ENCODE measurements at places on chromosomes 6 and 20.
A peak's percentile ranks its signal among the peaks of the same experiment; 100 is the strongest.

- no peak for DNase-seq
Observed at GRCh38 chr6:125363039-125363823, 61.5 kb upstream of the HDDC2 start.

DNA sequence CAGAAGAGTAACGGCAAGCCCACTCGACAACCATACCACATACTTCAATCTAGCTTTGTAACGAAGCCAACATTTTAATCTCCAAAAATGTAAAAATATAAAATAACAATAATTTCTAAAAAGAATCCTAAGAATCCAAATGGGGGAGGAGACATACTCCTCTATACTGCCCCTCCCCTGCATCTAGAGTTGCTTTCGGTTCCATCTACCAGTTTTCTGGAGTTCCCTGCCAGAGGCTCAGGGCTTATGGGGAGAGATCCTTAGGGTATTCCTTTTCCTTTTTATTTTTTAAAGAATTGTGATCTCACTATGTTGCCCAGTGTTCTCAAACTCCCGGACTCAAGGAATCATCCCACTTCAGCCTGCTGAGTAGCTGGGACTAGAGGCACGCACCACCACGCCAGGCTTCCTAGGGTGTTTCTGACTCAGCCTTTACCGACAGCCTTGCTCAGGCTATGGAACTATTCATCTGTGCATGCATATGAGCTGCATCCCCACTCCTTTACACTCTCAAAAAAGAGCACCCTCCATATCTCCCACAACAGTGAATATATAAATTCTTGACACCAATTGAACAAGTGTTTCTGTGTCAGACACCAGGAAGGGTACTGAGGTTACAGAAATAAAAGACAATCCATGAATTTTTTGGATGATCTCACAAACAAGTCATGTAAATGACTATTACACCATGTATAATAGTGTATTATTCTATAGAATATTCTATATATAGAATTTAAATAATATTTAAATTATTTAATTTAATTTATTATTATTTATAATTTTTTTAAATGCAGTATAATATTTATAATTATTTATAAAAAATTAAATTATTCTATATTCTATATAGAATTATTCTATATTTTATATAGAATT, 40.7 kb upstream of the UBR2 start:
- no peak for DNase-seq

- DNase-seq: no peak
Observed at GRCh38 chr6:34025861-34026260, 120.0 kb downstream of the GRM4 start.

DNA sequence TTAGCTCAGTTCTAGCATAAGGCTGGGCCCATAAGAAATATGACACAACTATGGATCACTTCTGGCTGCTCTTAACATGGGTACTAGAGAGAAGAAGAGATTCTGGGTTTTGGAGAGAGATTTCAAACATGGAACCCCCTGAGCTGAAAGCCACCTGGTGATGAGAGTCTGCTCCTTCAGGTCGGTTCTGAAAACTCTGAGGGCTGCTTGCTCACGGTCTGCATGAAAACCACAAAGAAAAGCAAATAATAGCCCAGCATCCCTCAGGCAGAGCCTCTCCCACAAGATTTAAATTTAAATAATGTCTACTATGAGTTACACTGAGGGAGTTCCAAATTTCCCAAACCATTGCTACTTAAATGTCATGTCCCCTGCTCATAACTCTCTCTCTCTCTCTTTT, 301.5 kb downstream of the BMP7 start:
- no peak for DNase-seq

- DNase-seq: no peak
Observed at GRCh38 chr6:38021029-38021428, 201.5 kb downstream of the ZFAND3 start.

DNA sequence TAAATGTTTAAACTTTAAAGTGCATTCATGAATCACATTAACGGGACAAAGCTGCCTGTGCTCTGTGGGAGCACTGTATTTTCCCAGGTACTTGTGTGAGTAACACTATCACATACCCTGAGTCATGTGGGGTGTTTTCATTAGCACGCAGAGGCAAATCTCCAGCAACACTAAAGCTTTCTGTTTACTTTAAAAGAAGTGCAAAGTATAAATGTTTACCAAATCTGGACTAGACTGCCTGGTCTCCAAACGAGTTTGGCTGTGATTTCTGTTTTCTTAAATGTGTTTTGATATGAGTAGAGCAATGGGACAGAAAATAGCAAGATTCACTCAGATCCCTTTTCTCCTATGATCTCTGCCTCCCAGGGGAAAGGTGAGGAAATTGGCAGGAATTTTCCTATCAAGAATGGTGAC, 28.8 kb upstream of the RIPPLY2 start:
- no peak for DNase-seq

GRCh38 chr20:61718361-61719005, 347.2 kb downstream of the TAF4 start:
- no peak for DNase-seq

GRCh38 chr20:7520361-7520760, 419.9 kb downstream of the HAO1 start:
- no peak for DNase-seq

- peak; percentile 80 for DNase-seq
Observed at GRCh38 chr6:47188588-47189021, 121.1 kb downstream of the TNFRSF21 start.

DNA sequence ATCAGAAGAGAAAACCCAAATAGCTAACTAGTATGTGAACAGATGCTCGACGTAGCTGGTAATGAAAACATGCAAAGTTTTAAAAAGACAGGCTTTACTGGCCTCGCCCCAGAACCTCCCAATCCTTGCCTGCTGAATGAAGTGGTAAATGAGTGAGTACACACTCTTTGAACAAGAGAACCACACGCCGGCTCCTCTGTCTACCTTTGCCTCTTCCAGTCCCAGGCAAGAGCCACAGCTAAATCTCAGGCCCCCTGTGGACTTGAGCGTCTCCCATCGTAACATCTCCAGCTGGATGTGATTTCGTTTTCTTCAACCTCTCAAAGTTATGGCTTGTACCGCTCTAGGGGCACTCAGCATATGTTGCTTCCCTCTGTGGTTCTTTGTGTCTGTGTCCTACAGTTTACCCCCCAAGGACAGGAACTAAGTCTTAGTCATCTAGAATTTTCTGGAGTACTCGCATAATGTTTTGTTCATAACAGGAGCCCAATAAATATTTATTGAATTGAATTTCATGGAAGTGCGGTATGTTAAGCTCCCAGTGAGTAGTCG, 153.2 kb upstream of the TAB2 start:
- DNase-seq: no peak

DNA sequence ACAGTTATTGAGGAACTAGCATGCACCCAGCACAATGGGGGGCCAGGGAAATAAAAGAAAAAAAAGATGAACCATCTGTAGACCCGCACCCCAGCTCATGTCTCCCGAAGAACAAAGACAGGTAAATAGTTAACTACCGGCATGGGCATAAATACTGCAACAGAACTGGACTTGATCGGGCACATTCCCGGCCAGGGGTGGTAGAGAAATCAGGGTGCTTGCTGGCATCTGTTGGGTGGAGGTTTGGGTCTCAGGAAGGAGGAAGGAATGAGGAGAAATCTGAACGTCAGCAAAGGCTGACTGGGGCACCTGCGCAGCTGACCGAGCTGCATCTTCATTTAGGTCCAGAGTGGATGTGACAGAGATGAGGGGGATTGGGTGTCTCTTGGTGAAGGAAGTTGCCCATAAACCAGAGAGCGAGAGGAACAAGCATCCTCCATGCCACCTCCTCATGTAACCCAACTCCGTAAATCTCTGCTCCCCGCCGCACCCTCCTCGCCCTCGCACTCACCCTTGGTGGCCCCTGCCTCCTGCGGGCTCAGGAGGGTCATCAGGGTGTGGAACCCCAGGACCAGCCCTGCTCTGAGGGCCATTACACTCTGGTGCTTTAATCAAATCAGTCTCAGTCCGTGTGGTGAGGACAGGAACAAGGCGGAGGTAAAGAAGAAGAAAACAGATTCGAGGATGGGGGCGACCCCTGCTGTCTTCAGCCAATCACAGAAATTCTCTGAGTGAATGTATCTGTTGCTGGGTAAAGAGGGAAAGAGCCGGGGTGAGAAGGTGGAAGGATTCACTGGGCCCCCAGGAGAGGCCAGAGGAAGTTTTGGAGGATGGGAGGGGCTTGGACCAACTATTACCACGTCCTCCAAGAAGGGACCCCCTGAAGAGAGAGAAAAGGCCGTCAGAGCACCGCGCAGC, at the start of gene HLA-DOA:
Gene HLA-DOA, minus strand, starts transcription at position 648 of the 918 bp plus-strand sequence.
- peak; percentile 28 for DNase-seq

DNA sequence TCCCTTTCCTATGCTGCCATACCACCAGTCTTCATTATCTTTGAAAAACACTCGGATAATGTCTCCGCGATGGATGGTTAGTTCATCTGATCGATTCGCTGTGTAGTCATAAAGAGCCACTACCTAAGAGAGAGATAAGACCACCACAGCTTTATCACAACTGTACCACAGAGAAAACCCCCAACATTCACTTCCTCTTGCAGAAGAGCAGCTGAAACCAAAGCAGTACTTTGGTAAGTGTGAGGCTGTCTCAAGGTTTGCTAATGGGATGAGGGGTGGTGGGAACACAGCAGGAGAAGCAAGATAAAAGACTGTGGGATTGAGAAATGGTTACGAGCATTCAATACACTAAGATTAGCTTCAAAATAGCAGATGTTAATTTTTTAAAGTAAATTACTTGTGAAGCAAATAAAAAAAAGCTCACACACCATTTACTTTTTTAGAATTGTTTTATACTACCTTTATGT, 142.1 kb downstream of the MYB start:
- no peak for DNase-seq

GRCh38 chr20:58650181-58650775, 805 bp upstream of the STX16 start:
- DNase-seq: no peak

Data from HCT116 (cell line).